ENCODE measurements at places on chromosomes 5 and 9.
A peak's percentile ranks its signal among the peaks of the same experiment; 100 is the strongest.

GRCh38 chr5:73454379-73455036 lies 5.9 kb upstream of the FOXD1 start:
- DNase-seq, result peak; percentile 75

DNA sequence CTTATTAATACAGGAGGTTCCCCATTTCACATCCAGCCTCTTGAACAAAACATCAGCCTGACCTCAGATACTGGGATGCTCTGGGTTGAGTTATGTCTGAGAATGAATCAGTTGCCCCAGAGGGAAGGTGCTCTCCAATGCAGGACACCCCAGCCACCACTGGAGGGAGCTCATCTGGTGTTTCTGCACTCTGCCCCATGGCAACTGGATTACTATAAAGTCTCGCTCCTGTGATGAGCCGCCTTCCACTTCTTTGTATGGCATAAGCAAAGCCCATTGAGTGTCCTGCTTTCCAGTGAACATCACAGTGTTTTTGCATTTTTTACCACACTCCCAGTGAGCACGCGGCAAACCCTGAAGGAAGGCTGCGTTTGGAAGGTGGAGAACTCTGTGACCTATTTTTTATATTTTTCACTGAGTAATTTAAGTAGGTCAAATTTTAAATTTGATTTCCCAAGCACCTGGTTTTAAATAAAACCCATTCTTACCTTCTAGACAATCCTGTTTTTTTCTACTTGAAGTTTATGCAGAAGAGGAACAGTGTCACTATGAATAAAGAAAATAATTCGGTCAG lies 176.9 kb upstream of the WWC1 start:
- DNase-seq, result peak; percentile 64

DNA sequence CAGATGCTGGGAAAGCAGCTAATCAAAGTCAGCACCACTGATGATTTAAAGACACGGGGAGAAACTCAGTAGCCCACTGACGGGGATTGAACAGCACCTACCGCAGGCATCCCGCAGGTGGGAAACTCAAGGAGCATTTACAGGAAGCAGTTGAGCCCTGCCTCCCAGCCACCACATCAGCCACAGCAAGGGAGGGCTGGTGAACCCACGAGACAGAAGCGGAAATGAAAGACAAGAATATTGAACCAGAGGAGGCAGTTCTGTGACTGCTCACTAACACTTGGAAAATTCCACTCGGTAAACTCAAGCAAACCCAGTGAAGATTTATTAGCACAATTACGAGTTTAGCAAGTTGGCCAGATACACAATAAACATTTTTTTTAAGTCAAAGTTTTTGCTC lies 10.6 kb upstream of the FAM163B start:
- peak; percentile 69 for DNase-seq

- DNase-seq, result no peak
These were observed 91.1 kb upstream of the DMRT1 start for GRCh38 chr9:750249-750967.

DNA sequence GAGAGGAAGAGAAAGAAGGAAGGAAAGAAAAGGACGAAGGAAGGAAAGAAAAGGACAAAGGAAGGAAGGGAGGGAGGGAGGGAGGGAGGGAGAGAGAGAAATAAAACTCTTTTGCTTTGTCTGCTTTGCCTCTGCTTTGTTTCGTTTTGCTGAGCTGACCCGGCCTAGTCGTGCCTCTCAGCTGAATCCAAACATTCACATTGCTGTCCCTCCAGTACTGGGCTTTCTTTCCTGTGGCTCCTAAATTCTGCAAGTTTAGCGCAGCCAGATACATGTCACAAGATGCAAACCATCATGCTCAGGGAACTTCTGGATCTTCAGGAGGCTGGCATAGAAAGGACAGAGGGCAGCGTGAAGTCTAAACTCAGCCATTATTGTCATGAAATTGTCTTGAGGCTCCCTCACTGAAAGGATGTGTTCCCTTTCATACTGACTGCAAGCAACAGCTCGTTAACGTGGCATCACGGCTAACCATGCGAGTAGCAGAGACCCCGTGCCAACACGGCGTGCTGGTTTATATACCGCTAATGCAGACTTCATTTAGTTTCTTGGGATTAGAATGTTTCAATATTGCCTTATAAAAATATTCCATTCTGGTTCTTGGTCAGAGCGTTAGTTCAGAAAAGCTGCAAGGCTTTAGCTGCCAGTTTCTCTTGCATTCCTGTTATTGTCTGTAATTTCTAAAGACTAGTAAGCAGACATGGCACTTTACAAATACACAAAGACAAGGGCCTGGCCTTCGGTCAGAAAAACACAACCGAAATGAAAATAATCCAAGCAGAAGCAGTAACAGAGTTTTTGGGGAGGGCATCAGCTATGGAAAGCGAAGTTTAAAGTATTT lies 94.2 kb downstream of the TMEM174 start:
- DNase-seq, result no peak

DNA sequence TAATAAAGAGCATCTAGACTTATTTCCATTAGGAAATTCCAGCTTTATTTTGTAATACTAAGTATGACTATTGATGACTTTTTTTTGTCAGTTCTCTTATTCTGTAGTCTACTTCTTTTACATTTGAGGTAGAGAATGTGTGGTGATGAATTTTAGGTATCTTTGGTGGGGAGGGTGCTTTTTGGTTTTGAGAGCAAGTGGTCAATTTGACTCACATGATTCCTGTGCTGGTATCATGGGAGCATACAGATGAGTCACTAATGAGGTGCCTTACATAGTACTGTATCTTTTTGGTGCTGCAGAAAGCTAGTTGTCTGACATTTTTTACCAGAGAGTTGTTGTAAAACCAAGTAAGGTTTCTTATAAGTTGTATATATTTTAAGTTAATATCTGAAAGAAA lies 35.3 kb downstream of the ERBIN start:
- no peak for DNase-seq

- DNase-seq, result peak; percentile 72
These were observed 753 bp downstream of the ARHGAP26 start for GRCh38 chr5:142770650-142771609.

DNA sequence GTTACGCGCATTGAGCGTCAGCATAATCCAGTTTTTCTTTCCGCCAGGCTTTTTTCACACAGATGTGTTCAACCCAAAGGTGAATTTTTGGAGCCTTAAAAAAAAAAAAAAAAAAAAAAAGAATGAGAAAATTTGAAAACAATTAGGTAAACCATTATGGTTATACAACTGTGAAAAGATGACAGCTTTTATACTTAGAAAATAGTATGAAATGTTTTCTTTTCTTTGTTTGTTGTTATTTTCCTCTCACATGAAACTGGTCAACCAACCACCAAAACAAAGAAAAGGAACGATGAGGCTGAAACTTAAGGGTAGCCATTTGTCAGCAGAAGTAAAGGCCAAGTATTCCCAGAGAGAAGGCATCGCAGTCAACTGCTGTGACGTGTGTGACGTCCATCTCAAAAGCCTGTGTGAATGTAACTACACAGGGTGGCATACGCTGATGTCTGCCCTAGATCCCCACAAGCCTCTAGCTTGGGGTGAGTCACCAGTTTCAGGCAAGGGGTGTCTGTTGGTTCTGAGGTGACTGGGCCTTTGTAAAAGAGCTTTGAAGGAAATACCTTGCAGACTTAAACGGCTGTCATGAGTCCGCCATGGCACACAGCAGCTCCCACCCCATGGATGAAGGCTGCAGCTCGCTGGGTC lies 182.9 kb downstream of the AOPEP start:
- DNase-seq, result no peak

- no peak for DNase-seq
These were observed 97.9 kb downstream of the DAPK1 start for GRCh38 chr9:87595610-87596009.

DNA sequence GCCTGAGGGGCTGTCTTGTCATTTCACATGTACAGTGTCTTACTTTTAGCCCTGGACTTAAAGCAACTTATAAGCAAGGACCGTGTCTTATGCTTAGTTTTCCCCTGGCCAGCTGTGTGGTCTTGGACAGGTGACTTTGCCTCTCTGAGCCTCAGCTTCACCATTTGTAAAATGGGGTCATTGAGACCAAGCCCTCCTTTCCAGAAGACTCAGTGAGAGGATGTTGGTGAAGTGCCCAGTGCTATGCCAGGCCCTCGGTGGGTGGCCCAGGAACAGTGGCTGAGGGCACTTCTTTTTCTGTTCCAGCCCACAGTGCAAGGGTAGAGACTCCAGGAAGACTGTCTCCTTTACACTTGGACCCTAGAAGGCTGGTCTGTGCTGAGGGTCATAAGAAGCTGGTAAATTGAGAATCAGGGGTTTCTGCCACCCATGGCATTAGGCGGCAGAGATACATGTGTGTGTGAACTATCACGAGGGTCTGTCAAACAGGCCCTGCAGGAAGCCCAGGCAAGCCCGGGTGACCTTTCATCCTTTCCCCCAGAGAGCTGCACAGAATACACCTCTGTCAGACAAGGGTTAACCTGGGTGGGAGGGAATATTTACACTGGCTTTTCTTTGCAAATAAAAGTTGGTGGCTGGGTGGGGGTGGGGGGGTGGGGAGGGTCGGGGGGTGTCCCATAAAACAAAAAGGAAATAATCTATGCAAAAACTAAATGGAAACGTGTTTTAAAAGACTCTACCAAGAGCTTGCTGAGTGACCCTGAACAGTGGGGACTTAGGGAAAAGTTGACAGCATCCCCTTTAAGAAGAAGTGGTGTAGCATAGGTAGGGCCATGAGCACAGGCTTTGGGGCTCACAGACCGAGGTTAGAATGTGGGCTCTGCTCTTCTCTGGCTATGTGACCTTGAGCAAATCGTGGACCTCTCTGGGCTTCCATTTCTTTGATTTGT lies 20.4 kb upstream of the KIF12 start:
- no peak for DNase-seq

GRCh38 chr9:37248651-37249163 lies 128.3 kb downstream of the ZCCHC7 start:
- no peak for DNase-seq

GRCh38 chr5:63697811-63698210 lies 264.4 kb downstream of the HTR1A start:
- no peak for DNase-seq

GRCh38 chr9:120692901-120693699 lies 21.2 kb downstream of the MEGF9 start:
- DNase-seq, result peak; percentile 11

GRCh38 chr5:87756951-87757350 lies 344.2 kb upstream of the CCNH start:
- no peak for DNase-seq

- no peak for DNase-seq
These were observed 286 bp upstream of the ZNF483 start for GRCh38 chr9:111524731-111525055.

GRCh38 chr9:130845254-130845653 lies 10.2 kb downstream of the ABL1 start:
- no peak for DNase-seq

GRCh38 chr5:5154733-5155132 lies 14.6 kb downstream of the ADAMTS16 start:
- no peak for DNase-seq

DNA sequence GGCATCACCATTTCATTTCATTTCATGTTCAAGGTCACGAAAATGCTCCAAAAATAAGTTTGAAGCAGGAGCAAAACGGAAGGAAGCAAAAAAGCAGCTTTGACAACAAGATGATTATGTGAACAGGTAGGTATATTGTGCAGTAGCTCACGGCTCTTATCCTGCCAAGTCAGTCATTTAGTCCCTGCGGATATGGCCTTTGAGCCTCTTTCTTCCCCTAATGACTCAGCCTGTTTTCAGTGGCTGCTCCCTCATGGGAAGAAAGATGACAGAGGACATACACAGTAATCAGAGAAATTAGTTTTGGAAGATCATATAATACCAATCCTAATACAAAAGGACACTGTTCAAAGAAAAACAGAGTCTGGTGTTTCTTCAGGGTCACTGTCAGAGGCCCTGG lies 155.8 kb upstream of the GRAMD2B start:
- no peak for DNase-seq

DNA sequence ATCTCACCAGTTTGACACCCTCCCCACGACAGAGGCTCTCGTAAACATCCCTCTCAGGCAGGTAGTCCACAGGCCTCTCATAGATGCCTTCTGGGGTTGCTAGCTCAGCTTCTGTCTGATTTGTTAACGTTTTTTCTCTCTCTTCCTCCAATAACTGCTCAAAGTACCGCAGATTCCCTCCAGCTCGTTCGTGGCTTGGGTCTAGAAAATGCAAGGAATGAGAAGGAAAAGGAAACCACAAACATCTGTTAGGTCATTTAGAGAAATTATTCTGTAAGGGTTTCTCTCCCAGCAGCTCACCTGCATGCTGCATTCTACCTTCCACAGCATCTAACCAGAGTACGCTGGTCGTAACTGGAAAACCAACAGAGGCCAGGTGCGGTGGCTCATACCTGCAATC lies 18.5 kb downstream of the P4HA2 start:
- DNase-seq, result no peak

GRCh38 chr9:122051351-122052321 lies 41.5 kb downstream of the TTLL11 start:
- DNase-seq, result no peak

DNA sequence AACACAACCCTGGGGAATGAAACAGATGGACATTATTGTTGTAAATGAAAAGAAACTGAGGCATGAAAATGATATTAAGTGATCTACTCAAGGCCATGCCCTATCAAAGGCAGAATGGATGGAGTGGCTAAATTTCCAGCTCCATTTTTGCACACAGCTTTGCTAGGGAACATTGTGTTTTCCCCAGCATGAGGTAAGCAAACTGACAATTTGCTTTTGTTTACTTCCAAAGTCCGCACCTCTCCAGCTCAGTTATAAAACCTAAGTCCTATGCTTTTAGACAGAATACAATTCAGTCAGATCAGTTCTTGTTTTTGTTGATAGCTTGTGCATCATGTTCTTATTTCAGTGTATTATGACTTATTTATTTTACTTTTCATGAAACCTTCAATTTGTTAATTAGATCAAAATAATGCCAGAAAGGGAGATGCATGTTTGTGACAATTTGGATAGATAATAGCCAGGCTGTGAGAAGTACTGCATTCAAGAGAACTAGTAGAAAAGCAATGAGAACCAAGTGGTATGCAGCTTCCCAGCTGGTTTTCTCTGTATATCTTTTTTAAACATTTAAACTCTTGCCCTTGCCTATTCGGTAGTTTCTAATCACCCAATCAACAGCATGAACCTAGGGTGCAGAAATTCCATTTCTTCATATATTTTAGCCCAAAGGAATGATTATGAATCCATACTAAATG lies 380.8 kb downstream of the SPATA31D1 start:
- DNase-seq, result no peak

GRCh38 chr9:136377341-136378169 lies 4.1 kb upstream of the CARD9 start:
- no peak for DNase-seq

GRCh38 chr9:111036429-111036789 lies 1.9 kb downstream of the LPAR1 start:
- DNase-seq, result no peak

DNA sequence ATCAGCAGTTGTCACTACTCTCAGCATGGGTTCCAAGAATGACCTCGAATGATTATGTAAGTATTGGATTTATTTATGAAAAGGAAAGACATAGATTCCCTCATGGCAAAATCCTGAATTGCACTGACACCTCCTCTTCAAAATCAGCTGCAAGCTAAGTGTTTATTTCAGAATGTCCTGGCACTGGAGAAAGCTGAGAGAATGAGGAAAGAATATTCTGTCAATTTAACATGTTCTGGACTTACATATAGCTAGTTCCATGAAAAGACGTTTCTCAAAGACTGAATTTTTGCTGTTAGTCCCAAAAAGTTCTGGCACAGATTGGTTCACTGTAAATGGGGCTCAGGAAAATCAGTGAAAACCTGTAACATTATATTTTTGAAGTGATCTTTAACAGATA lies 120.3 kb downstream of the NREP start:
- DNase-seq, result no peak

Data from NAMALWA (cell line).